Fibroblast of mammary gland (primary cell): ENCODE measurements at places on chromosomes 7 and 10.

GRCh38 chr10:121678631-121679174 is 80.5 kb upstream of the FGFR2 start:
- no peak for DNase-seq

GRCh38 chr10:33095867-33096815 is 138.1 kb upstream of the ITGB1 start:
- no peak for DNase-seq

GRCh38 chr7:48481235-48481634 is 310.0 kb downstream of the ABCA13 start:
- no peak for DNase-seq

GRCh38 chr7:30596014-30596641 is 1.4 kb downstream of the GARS1 start:
- peak; percentile 56 for DNase-seq

GRCh38 chr10:129833468-129833950 is 130.6 kb downstream of the EBF3 start:
- no peak for DNase-seq

- DNase-seq: peak; percentile 17
Measured at GRCh38 chr7:157080111-157080730, 58.5 kb upstream of the UBE3C start.

GRCh38 chr7:1422512-1423263 is 36.6 kb downstream of the MICALL2 start:
- DNase-seq: no peak

DNA sequence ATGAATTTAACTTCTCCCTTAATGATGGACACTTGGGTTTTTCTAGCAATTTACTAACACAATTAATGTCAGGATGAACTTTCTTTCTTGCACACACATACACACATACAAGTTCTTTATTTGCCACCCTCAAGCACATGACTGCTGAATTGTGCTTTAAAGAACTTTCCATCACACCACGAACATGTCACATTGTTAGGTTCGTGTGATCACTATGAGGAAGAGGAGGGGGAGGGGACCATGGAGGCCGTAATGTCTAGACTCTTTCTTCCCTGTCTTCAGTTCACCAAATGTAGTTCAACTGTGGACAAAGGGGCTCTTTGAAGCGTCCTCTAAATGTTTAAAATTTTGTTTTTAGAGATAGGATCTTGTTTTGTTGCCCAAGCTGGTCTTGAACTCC is 31.0 kb downstream of the NUP42 start:
- DNase-seq: no peak

DNA sequence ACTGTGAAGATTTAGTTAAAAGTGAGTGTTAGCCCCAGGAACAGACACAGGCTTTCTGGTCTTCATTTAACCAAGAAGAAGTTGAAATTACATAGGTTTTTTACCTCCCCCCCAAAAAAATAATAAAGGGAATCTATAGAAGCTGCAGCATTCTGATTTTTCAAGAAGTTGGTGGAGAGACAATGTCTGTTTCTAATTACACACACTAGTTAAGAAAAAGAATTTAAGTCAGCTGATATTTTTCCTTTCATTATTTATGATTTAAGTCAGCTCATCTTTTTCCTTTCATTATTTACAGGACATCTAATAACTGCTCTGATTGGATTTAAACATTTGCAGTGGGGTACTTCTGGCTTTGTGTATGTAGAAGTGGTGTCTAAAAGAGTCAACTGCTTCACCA is 201.4 kb upstream of the NRP1 start:
- no peak for DNase-seq

DNA sequence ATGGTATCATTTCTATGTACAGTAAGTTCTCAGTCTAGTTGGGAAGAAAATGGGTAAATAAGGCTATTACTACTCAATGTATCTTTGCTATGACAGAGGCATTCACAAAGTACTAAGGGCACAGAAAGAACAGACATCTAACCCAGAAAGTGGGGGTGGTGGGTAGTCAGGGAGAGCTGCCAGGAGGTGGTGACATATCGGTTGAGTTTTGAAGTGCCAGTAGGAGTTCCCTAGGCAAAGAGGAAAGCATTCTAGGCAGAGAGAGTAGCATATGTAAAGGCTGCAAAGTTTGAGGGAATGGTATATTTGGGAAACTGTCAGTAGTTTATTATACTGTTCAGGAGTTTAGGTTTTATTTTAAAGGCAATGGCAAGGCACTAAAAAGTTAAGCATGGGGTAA is 282.8 kb downstream of the PHTF2 start:
- DNase-seq: no peak

- DNase-seq: no peak
Measured at GRCh38 chr7:137209151-137209817, 134.2 kb downstream of the PTN start.

- no peak for DNase-seq
Measured at GRCh38 chr10:74000892-74001669, 3.2 kb downstream of the VCL start.

- DNase-seq: no peak
Measured at GRCh38 chr7:157646551-157646950, 309.7 kb downstream of the DNAJB6 start.

- no peak for DNase-seq
Measured at GRCh38 chr7:75040512-75040911, 33.1 kb downstream of the RCC1L start.
